Activated B cell treated with CpG ODN at 0.5 μM for 24 hours (primary cell): ENCODE measurements at places on chromosomes 6 and 20. TPM values are rescaled to one million over a fixed set of nuclear protein-coding genes. Genes with fewer than 3 reads are reported as not detected.

The FITM2 gene
- total RNA-seq: 2.4 and 3.3 TPM in 2 replicates

- H3K27ac ChIP-seq: no peak overlapping the region
- DNase-seq: no peak
- peaks cover 80% of the 10 kb centered on the region for H3K36me3 ChIP-seq
- H3K4me3 ChIP-seq: no peak overlapping the region
- H3K4me1 ChIP-seq: no peaks in the 10 kb centered on the region
Observed at GRCh38 chr6:83962582-83962981, 71.0 kb upstream of the MRAP2 start.

- no peak overlapping the region for H3K27ac ChIP-seq
- peaks cover 21% of the 10 kb centered on the region for H3K4me1 ChIP-seq
- H3K4me3 ChIP-seq: peak overlapping the region; percentile 46
- H3K27me3 ChIP-seq: peaks cover 2% of the 10 kb centered on the region
- no peaks in the 10 kb centered on the region for H3K36me3 ChIP-seq
Observed at GRCh38 chr6:116373300-116373699, 2.6 kb downstream of the DSE start.

DNA sequence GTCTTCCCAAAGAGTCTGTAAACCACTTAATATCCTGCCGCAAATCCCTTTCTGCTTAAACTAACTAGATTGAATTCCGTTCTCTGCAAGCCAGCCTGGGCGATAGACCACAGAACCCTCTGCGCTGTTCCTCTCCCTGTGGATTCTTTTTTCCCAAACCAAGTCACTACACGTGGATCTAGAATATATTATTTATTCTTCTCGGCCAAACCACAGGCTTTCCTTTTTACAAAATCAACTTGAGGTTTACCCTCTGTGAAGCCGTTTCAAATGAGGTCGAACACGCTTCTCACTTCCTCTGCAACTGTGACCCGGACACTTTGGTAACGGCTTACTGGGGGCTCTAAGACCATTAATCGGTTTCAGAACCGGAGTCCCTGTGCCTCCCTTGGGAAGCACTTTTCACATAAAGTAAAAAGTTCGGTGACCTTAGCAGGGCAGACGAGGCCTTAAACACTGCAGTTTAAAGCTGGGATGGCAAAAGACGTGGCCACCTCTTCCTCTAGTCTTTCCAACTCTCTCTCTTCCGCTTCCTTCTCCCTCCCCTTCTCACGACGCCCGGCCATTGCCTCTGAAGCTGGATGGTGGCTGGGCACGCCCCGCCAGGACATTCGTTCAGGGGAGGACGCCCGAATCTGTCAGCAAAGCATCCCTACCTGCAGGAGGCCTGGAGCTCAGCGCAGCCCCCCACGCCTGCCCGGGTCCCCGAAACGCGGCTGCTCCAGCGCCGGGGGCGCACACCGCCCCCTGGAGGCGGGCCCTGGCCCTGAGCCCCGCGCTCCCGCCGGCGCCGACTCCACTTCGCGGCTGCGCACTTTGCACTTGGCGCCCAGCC, 55.0 kb upstream of the FOXC1 start:
- peaks cover 23% of the 10 kb centered on the region for H3K27me3 ChIP-seq
- peaks cover 4% of the 10 kb centered on the region for H3K4me1 ChIP-seq

DNA sequence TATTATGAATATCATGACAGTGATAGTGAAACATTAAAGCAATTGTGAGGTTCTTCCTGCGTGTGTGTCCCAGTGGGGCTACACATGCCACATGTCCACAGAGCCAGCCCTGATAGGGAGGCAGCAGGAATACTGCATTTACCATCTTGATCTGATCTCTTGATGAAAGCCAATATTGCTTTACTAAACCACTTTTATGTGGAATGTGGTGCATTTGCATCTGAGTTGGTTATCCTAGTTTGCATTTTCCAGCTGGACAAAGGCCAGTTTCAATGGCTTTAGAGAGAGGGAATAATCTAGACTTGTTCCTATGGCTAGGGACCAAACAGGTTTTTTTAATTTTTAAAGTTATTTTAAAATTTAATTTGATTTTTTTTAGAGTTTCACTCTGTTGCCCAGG, 216.3 kb upstream of the FERMT1 start:
- no peak overlapping the region for H3K4me3 ChIP-seq
- DNase-seq: no peak
- no peaks in the 10 kb centered on the region for H3K4me1 ChIP-seq
- H3K27me3 ChIP-seq: no peaks in the 10 kb centered on the region
- H3K27ac ChIP-seq: no peak overlapping the region
- H3K36me3 ChIP-seq: no peaks in the 10 kb centered on the region
